DMS 273 treated with DMSO at 0.1 percent for 48 hours (cell line): ENCODE measurements at places on chromosomes 4 and X.
A peak's percentile ranks its signal among the peaks of the same experiment; 100 is the strongest.

- DNase-seq, result no peak
Measured at GRCh38 chr4:146382194-146382593, 139.5 kb downstream of the SLC10A7 start.

GRCh38 chr4:182578402-182578801 is 335.2 kb downstream of the TENM3 start:
- no peak for DNase-seq

DNA sequence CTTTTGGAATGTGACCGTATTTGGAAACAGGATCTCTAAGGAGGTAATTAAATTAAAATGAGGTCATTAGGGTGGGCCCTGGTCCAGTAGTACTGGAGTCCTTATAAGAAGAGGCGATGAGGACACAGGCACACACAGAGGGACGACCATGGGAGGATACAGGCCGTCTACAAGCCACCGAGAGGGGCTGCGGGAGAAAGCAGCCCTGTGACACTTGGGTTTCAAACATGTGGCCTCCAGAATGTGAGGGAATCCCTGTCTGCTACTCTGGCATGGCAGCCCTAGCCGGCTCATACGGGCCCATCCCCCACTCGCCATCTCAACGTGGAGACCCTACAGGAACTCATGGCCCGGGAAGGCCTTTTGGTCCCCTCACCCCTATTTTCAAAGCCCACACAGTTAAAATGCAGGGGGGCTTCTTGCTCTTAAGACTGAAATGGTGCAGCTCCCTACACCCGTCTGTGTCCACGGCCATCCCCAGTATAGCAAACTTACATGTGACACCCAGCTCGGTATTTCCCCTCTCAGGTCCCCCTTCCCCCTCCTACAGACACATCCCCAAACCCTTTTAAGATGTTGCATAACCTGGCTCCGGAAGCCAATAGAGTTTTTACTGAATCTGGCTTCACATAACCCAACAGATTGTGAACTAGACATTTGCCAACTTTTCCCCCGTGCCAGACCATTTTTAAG is 124.1 kb upstream of the TBL1X start:
- peak; percentile 30 for DNase-seq

GRCh38 chr4:101418055-101418454 is 70.7 kb upstream of the PPP3CA start:
- DNase-seq, result no peak

DNA sequence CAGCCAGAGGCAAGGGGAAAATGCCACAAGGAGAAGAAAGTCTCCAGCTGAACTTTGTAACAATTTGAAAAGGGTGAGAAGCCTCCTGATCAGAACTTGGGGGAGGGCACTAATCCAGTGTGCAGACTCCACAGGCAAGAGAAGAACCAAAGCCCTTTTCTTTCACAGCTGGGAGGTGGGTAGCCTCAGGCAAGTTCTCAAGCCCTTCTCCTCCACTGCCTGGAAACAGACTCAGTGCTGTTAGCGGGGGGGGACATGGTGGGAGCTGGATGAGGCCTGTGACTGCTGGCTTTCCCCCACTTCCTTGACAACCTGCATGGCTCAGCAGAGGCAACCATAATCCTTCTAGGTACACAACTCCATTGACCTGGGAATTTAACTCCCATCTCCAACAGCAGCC is 92.5 kb downstream of the LHFPL1 start:
- no peak for DNase-seq

DNA sequence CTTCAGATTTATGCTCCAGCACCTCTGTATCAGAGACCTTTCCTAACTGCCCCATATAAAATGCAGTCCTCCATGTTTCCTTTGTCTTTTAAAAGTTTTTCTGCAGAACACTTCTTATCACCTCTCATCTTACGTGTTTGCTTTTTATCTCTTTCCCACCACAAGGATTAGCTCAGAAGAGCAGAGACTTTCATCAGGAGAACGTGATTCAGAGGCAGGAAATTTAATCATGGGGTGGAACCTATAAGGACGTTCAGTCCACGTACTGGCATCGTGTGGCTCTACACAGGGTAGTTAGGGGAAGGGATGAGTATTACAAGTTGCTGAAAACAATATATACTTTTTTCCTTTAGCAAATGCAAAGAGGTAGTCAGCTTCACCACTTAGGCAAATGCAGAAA is 98.7 kb downstream of the SORBS2 start:
- no peak for DNase-seq

DNA sequence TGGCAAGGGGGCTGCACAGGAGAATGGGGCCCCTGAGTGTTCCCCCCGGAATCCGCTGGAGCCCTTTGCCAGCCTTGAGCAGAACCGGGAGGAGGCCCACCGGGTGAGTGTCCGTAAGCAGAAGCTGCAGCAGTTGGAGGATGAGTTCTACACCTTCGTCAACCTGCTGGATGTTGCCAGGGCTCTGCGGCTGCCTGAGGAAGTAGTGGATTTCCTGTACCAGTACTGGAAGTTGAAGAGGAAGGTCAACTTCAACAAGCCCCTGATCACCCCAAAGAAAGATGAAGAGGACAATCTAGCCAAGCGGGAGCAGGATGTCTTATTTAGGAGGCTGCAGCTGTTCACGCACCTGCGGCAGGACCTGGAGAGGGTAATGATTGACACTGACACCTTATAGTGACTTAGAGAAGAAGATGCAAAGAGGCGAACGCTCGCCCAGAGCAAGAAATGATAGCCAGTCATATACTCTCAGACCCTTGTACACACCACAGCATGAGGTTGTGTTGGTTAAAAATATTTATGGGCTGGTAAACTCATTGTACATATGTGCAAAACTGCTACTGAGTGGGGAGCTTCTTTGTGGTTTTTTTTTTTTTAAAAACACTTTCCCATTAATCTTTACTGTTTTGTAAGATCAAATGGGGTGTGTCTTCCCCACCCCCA is 52.5 kb downstream of the JADE1 start:
- DNase-seq, result no peak

GRCh38 chrX:45888518-45888917 is 656.7 kb downstream of the ZNF674 start:
- DNase-seq, result no peak

DNA sequence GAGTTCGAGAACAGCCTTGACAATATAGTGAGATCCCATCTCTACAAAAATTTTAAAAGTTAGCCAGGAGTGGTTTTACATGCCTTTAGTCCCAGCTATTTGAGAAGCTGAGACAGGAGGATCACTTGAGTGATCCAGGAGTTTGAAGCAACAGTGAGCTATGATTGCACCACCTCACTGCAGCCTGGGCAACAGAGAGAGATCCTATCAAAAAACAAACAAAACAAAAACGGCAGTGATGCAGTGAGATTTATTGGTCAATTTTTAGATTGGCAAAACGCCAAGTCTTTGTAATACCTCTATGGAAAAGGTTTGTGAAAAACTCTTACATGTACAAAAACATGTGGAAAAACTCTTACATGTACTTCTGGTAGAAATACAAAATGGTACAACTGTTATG is 91.3 kb downstream of the PTPN13 start:
- no peak for DNase-seq

- no peak for DNase-seq
Measured at GRCh38 chr4:772776-773175, 53.2 kb downstream of the CPLX1 start.

DNA sequence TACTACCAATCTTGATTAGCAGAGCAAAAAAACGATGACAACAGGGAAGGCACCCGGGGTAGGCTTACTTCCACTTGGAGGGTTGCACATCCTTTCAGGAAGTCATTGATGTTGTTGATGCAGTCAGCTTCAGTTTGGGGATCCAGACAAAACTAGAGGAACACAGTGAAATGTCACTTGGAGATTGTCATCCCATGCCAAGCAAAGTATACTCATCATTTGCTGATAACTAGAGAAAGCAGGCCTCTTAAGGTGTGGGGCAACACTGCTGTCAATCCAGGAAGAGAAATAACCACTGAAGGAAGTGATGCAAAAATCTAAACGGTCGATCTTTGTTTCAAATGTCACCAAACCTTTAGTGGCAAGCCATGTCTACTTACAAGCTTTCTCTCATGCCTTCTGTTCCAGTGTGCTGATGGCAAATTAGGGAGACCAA is 1.4 kb downstream of the ARHGEF6 start:
- no peak for DNase-seq

DNA sequence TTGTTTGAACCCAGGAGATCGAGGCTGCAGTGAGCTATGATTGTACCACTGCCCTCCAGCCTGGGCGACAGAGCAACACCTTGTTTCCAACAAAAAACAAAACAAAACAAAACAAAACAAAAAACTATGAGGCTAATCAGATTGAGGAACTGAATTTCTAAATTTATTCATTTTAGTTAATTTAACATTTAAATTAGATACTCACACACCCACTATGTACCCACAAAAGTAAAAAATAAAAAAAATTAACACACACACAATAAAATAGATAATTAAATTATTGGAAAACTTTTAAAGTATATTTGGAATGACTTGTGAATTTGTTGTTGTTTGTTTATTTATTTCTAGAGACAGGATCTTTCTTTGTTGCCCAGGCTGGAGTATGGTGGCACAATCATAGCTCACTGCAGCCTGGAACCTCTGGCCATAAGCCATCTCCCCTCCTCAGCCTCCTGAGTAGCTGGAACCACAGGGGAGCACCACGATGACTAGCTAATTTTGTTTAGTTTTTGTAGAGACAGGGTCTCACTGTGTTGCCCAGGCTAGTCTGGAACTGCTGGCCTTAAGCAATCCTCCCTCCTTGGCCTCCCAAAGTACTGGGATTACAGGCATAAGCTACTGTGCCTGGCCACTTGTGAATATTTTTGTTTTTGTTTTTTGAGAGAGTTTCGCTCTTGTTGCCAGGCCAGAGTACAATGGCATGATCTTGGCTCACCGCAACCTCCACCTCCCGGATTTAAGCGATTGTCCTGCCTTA is 9.8 kb upstream of the ZNF157 start:
- no peak for DNase-seq

DNA sequence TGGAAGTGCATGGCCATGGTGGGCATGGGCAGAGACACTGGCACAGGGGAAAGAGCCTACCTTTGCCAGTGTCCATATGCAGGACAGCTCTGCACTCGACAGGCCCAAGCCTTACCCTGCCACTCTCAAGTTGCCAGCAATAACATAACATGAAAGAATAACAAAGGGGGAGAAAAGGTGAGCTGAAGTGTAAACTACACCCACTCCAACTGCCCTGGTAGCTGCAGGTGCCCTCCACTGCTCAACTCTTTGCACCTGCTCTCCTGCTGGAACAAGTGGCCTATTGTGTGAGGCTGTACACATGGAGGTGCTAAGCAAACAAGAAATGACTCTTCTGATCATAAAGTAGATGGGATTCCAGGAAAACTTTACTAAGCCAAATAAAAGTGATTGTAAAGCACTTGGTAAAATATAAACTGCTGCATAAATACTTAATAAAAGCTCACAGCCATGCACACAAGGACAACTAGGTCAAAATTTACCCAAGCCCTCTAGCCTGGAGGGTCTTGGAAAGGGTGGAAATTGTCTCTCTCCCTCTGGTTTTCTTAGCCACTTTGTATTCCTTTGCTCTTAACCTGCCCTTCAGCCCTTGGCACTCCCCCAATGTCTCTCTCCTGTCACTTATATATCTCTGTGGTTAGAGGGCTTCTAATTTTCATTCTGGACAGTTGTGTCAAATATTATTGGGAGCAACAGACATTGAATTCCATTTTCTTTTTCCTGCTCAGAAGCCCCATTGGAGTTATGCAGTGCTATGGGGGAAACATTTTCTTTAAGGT is 261.2 kb upstream of the GPC4 start:
- DNase-seq, result no peak

GRCh38 chrX:619812-620531 is 10.6 kb upstream of the SHOX start:
- DNase-seq, result no peak

GRCh38 chr4:80705311-80705710 is 325.2 kb upstream of the BMP3 start:
- DNase-seq, result no peak
